ENCODE measurements at places on chromosomes 1 and 21.

- no peak for DNase-seq
Measured at GRCh38 chr21:45455674-45456583, 51.0 kb downstream of the COL18A1 start.

DNA sequence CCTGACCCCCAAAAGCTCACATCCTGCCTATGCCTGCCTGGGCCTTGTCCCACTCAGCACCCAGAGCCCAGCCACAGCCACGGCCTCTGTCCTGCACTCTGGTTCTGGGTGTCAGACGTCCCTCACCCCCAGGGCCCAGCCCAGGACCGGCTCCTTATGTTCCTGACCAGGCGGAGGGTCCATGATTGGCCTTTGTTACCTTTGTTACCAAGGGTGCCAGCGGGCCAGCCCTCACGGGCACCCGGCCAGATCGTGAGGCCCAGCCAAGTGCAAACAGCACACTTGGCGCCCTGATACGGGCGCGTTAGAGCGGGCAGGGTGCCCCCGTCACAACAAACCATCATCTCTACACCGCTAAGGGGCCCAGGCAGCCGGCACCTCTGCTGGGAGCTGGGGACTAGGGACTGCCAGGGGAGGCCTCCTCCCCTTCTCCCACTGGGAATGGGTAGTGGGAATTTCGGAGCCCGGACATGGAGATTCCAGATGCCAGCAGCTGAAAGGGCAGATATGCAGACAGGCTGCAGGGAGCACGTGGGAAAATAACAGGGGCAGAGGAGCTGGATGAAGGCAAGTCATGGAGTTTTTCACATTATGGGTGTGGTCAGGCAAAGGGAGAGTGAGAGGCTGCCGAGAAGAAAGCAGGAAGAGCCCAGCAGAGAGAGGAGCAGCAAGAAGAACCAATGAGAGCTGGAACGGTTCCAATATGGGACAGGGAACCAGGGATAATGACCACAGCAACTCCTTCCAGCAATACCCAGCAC lies 22.1 kb downstream of the HSPG2 start:
- no peak for DNase-seq

DNA sequence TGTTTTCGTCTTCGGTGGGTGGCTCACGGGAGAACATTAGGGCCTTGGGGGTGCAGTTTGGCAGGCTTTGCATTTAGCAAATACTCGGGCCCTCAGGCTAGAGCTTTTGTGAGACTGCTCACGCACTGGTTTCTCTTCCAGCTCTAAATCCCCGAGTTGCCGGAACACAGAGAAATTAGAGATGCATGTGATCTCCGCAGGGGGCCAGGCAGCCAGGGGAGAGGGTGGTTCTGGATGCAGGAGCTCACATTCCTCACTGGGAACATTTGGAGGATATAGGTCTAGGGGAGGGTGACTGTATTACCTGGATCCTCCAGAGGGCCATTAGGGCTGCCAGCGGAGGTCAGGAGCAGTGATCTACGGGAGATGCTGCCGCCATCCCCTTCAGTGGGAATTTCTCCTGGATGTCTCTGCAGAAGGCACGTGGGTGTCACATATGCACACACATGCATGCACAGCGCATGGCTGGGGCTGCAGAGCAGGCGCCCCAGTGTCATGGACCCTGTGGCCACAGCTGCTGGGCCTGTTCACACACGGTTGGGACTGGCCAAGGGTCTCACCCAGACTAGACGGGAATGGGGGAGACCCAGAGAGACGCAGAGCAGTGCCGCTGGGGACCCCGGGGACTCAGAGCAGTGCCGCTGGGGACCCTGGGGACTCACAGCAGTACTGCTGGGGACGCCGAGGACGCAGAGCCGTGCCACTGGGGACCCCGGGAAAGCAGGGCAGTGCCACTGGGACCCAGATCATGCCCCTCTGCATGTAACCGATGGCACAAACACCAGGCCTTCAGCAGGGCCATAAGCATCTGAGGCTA lies 258.7 kb downstream of the CAMTA1 start:
- DNase-seq: no peak

GRCh38 chr21:20998456-20998789 lies 214 bp downstream of the NCAM2 start:
- DNase-seq: no peak

DNA sequence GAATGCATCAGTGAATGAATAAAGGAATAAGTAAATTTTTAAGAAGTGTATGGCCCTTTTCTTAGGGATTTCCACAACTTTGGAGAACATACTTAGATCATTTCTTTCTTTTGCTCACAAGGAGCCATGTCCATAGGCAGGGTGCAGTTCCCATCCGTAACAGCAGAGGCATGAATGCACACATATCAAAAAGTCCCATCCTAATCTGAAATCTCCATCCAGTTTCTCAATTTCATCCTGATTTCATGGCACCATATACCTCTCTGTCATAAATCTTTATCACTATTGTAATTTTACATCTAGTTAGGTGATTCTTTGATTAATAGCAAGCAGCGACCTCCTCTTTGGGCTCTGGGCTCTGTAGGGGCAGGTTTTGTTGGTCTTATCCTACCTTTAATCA lies 359.2 kb downstream of the RRAGC start:
- DNase-seq: no peak

DNA sequence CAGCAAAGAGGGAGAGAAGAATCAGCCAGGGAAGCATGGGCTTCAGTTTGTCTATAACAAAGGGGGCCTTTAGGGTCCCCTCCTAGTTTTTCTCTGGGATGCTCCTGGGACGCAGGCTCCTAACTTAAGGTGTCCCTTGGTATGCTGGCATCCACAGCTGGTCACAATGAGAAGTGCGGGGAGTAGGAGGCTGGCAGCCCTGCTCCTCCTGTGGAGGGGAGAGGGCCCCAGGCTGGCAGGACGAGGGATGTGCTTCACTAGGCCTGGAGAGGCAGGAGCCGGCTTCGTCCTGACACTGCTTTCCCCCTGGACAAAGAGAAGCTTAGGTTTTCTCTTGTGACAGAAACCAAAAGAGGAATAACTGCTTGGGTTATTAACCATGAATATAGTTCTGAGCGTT lies 67.6 kb downstream of the NENF start:
- no peak for DNase-seq

- no peak for DNase-seq
Measured at GRCh38 chr1:112011202-112011601, 21.7 kb upstream of the KCND3 start.

GRCh38 chr1:235430991-235431390 lies 63.8 kb downstream of the TBCE start:
- no peak for DNase-seq

DNA sequence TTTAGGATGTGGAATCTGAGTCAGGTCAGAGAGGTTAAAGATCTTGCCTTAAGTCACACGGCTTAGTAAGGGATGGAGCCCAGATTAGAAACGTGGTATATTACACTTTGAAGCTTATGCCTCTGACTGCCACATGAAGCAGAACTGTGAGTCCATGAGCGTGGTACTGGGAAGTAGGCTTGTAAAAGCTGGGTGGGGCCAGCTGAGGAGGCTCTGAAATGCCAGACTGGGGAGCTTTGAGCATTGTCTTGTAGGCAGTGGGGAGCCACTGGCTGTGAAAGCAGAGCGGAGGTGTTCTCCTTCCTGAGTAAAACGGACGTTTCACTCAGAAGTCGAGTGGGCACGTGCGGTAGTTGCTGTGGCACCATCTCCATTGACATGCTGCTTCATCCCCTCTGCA lies 72.6 kb upstream of the USP24 start:
- no peak for DNase-seq

GRCh38 chr1:2803086-2803930 lies 1.8 kb upstream of the TTC34 start:
- DNase-seq: no peak

GRCh38 chr21:35720208-35720731 lies 340.1 kb downstream of the SETD4 start:
- no peak for DNase-seq

- no peak for DNase-seq
Measured at GRCh38 chr1:25677193-25677773, 60.7 kb downstream of the MAN1C1 start.

DNA sequence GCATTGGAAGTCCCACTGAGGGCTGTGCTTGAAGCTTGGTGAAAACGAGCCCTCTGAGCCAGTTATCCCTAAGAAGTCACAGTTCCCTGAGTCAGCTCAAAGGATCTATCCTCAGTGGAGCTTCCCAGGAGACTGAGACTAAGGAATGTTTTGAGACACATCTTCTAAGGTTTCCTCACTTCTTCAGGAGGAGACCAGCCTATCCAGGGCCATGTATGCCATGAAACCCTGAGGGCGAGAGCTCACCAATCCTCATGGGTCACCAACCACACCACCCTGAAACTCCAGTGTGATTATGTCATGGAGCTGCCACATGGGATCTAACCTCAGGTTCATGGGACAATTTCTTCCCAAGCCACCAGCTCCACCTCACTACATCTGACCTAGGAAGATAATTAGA lies 7.6 kb upstream of the TIE1 start:
- DNase-seq: no peak

GRCh38 chr1:5951846-5952410 lies 40.3 kb downstream of the NPHP4 start:
- no peak for DNase-seq

- DNase-seq: no peak
Measured at GRCh38 chr1:23039308-23039826, 20.1 kb downstream of the KDM1A start.

DNA sequence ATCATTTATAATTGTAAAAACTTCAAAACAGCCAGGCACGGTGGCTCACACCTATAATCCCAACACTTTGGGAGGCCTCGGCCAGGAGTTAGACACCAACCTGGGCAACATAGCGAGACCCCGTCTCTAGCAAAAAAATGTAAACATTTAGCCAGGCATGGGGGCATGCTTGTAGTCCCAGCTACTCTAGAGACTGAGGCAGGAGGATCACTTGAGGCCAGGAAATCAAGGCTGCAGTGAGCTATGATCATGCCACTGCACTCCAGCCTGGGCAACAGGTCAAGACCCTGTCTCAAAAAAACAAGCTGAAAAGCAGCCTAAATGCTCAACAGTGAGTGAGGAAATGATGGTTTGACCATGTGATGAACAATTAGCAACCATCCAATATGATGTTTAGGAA lies 7.3 kb downstream of the C1orf167 start:
- no peak for DNase-seq

DNA sequence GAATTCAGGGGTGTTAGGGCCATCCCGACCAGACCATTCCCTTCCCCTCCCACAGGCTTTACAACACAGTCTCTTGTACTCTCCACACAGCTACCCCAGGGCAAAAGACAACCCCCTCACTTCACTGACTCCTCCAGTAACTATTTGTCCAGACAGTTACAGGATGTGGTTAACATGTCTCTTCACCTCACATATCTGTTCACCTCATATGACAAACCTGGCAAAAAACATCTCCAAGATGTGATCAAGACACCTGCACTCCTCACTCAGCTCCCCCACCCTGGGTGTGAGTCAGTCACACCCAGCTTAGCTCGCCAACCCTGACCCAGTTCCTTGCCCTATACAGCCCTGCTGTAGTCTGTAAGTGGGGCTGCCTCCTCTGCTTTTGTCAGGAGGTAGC lies 490.5 kb upstream of the CHRM3 start:
- no peak for DNase-seq

GRCh38 chr1:1996207-1996651 lies 7.4 kb downstream of the CFAP74 start:
- no peak for DNase-seq
